ENCODE measurements at places on chromosomes 16 and 17.

DNA sequence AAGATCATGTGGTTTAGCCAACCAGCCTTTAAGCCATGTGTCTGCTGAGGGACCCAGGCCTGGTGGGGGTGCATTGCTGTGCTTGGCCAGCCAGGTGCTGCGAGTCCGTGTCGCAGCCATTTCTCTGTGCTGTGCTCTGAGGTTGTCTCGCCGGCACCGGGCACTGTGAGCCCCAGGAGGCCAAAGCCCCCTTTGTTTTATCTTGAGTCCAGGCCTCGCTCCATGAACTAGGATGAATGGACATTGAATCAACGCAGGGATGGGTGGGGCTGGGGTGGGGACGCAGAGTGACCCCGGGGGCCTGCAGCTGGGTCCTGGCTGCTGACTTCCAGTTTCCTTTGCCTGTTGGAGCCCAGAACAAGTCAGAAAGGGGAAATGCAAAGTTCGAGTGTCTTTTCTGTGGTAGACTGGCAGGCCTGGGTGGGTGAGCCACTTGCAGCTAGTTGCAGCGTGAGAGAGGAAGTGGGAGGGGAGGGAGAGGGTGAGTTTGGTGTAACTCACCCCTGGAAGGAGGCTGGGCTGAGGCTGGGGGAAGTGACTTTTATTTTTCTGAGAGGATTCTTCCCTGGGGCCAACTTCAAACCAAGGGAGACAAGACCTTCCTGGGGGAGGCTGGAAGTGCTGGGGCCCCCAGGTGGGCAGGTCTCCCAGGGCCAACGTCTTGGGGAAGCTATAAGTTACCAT, 324.7 kb downstream of the SEC14L1 start:
- no peak for DNase-seq

DNA sequence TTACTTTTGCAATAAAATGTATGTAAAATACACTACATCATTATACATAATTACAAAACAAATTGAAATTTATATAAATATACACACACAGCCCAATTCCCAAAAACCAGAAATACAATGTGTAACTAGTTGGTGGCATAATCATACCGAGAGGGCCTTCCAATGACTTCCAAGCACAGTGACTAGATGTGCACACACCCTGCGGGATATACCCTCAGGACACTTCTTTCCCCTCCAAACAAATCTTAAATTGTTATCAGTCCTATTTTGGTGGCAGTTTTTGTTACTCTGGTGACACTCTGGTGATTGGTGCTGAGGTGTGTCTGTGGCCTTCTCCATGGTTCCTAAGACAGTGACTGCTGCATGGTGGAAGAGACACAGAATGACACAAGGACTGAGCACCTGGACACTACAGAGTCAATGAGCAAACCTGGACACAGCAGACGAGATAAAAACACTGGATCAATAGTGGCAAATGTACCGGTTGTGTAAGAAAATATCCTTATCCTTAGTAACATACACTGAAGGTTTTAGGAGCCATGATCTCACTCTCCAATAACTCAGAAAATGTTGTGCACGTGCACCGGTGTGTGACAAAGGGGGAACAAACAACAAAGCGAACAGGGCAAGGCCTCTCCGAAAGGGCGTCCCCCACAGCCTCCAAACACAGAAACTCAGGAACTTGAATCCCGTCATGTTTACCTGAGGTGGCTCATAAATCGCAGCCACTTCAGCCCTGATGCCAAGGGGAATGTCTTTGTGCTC, 32.9 kb downstream of the NPLOC4 start:
- no peak for DNase-seq

DNA sequence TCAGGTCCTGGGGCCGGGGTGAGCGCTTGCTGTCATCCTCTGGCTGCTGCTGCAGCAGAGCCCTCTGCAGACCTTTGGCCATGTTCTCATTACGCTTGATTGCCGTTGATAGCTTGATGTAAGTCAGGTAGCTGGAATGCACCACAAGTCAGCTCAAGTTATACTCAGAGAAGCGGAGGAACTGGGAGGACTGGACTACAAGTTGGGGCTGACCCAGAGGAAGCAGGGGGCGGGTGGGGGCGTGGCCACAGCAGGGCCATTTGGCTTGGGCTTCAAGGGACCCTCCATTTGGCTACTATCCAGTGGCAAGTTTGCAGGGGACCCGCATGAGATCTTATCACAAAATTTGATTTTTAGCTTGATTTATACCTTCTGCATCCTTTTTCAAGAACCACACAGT, 19.0 kb upstream of the EVPL start:
- DNase-seq, result no peak

DNA sequence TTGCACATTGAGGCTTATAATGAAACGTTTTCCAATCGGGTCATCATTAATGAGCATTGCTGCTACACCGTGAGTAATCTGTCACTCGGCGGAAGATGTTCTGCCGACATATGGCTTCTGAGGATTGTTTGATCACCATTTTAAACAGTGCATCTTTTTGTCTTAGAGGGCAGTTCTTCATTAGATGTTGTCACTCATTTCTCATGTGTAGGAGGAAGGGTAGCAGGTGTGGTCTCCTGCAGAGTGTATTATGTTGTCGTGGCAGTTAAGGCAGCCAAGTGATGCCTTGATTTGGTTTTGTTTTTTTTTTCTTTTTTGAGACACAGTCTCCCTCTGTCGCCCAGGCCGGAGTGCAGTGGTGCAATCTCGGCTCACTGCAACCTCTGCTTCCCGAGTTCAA, 50.5 kb downstream of the SEC14L1 start:
- DNase-seq, result no peak

GRCh38 chr16:11806721-11807120, 9.7 kb upstream of the ZC3H7A start:
- DNase-seq, result no peak

DNA sequence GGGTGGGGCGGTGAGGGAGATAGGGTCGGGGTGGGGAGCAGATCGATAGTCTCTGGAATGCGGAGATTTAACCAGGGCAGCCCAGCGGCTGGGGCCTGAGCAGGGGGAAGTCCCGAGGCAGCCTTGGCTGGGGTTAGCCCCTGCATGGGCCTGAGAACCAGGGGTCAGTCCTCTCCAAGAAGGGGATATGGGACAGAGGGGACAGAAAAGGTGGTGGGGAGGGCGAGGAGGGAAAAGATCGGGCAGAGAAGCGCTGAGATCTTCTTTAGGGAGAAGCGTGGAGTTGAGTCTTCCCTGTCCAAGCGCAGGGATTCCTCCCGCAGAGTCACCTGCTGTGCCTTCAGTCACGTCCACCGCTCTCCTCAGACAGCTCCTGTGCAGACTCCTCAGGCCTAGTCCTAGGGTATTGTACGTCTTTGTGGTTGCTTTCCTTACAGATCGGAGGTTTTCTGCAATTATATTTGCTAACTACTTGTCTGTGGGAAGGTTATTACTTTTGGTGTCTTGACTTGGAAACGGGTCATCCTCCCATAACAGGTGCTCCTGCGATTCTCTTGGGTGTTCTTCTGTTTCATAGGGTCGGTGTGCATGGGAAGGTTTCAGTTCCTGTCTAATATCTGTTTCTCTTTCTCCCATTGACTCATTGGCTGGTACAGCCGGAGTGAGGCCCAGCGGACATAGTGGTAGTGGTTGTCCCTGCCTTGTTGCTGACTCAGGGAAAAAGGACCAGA, 952 bp downstream of the CD300A start:
- no peak for DNase-seq

DNA sequence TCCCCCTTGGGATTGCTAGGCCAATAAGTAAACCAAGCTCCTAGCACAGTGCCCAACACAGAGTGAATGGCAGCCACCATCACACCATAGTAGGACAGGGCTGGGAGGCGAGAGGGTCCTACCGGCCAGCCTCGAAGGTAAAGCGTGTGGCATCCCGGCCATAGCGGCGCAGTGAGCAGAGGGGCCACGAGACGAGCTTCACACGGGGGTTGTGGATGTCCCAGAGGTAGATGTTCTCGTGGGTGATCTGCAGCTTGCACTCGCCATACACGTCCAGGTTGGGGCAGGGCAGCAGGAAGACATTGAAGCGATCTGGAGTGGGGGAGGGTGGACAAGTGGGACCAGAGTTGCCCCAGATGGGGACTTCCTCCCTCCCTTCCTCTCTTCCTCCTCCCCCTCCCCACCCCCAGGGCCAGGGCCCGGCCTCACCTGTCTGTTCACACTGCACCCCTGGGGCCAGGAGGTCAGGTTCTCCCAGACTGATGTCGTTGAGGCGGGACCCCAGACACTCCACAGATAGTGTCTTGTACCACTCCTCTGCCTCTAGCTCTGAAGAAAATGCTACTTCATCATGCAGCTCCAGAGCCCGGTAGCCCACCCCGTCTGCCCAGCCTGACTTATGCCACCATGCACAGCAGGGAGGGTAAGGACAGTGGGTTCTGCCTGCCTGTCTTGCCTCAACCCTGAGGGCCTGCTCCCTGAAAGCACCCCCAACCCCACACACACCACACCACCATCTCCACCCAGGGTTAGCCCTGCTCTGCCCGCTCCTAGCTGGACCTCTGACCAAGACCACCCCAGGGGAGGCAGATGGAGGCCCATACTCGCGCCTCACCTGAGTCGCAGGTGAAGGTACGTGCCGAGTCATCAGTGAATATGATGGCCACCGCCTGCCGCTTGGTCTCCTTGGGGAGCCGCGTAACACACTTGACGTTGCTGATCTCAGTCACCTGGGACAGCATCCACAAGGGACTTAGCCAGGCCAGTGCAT, 11.3 kb downstream of the DOK4 start:
- no peak for DNase-seq

DNA sequence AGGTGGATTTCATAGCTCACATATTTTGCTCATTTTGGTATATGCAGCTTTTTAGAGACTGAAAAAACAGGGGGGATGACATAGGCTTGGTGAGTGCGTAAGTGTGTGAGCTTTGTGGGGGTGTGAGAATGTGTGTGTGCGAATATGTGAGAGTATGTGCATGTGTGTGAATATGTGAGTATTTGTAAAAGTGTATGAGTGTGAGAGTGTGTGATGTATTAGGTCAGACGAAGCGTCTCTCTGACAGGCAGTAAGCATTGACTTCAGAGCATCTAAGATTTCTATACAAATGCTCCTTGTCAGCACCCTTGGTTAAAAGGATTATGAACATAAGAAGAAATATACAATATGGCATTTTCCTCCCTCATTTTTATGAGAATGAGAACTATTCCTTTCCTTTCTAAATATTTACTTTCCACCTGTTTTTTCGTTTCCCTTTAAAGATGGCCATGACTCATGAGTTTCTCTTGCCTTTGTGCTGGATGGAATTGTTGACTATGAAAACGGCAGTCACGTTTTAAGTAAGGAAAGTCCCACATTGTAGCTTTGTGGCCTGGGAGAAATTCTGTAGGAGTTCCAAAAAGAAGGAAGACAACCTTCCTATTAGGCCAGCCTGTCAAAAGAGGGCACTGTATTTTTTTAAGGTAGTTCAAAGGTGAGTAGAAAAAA, 276.4 kb downstream of the FOXL1 start:
- no peak for DNase-seq

DNA sequence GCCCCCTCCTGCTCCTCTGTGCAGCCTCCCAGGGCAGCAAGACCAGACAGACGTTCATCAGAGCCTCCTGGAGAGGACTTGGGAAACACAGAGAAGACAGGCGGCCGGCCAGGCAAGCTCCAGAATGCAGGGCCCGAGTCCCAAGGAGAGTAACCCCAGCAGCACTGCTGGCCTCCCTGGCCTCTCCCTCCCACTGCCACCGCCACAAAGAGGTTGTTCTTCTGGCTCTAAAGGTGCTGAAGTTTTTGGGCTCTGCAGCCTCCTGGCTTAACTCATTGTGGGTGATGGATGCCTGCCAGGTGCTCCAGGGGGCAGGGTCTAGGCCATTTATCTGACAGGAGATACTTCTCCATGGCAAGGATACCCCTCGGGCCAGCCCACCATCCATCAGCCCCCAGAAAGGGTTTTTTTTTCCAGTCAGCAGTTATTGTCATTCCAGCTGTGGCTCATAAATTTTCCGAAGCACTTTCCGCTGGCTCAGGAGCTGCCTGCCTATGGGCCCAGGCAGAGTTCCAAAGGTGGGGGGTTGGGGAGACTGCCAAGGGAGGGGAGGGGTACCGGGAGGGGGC, 32.0 kb upstream of the MRPS23 start:
- no peak for DNase-seq

DNA sequence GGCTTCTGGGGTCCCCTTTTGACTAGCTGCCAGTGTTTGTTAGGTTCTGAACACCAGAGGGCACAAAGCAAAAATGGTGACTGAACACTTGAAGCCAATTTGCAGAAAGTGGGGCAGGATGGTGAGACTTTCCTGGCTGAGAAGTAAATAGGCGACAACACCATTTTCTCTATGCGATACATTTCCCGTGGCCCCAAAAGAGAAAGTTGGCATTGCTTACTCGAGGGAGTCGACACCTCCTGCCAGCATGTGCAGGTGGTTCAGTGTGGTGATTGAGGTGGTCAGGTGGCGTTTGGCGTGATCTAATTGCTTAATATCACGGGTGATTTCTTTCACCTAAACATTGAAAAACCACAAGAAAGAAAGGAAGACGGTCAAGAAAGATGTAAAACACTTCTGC, 59.0 kb downstream of the VPS53 start:
- no peak for DNase-seq

GRCh38 chr17:77144227-77144626, 3.5 kb downstream of the SEC14L1 start:
- DNase-seq, result no peak

DNA sequence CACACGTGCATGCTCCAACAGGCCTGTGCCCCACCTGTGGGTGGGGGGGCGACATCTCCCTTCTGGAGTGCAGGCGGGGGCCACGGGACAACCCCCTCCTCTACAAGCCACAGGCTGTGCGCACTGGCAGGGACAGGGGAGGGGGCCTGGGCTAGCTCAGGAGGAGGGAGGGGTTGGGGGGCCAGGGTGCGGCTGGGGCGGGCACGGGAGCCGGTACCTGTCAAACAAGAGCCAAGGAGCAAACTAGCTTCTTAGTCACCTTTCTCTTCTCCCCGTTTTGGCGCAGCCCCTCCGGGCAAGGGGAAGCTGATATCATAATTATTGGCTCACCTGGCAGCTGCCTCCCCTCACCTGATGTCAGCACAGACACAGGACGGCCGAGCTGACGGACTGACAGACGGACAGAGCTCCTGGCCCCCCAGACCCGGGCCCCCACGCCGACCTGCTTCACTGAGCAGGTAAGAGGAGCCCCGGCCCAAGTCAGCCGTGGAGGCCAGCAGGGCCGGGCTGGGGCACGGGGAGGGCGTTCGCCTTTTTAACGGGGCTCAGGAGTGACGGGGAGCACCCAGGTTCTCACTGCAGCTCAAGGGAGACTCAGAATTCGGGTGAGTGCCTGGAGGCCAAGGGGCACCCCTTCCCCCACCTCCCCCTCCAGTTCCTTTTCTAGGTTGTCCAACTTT, at the start of gene FOXN1:
FOXN1 (plus strand) TSS at position 363 of the 680 bp plus-strand sequence. CDS start 17,622 bp downstream, outside the sequence.
- no peak for DNase-seq
